NCI-H446 treated with DMSO at 0.1 percent for 48 hours (cell line): ENCODE measurements at places on chromosomes 5 and 9.

GRCh38 chr9:33128570-33128969 lies 38.6 kb downstream of the B4GALT1 start:
- DNase-seq: no peak

DNA sequence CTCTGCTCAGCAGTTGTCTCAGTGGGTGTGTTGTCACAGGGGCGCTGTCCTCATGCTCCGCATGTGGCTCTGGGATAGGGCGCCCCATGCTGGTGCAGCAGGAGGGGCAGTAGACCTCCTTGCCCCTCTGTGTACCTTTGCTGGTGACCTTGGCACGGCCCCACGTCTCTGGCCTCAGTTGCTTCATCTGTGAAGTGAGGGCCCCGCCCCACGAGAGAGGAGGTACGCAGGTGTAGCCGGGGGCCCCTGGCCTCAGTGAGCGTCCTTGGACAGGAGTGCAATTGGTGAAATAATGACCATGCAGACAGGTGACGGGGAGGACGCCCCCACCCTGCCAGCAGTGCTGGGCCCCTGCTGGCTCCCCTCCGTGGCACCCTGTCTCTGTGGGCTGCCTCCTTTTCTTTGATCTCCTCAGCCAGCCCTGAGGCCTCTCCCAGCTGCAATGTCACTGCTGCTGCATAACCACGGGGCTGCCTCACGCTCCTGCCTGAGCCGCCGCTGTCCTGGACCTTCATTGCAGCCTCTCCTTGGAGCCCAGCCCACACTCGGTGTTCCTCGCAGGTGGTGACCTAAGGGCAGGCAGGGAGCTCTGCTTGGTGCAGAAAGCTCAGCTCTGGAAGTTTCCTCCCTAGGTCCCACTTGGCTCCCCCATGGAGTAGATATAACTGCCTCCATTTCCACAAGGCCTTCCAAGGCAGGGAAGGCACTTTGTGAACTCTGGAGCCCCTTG lies 57.3 kb downstream of the PHF2 start:
- no peak for DNase-seq

DNA sequence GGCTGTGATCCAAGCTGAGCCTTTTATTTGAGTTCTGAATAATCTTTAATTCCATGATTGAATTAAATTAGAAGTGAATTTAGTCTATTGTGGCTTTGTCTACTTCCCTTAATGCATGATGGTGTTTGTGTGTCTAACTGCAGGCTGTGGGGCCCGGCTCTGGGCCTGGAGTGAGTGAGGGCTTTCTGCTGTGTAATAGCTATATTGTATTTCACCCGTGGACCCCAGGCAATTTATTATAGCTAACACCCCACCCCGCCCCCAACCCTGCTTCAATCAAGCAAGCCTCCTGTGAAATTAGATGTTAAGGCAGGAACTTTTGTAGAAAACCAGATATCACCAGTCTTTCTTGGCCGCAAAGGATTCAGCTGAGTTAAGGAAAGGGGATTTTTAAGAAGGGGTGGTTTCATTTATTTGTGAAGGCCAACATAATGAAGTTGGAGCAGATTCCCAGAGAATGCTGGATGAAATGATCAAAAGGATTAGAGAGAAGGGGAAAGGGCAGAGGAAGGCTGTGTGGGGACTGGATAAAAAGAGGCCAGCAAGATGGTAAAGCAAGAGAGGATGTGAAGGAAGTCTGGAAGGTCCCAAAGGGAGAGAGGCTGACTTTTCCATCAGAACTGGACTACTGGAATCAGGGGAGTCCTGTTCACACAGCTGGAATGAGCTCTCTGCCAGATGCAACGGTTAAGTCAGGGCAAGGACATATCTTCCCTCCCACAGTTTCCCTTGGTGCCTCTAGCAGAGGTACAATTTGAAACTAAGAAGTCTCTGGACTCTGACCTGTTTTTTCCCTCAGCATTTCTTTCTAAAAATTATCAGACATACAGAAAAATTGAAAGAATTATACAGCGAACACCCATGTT lies 125.3 kb upstream of the SAP30L start:
- DNase-seq: no peak

GRCh38 chr9:122988920-122989621 lies 44.4 kb upstream of the GPR21 start:
- no peak for DNase-seq

GRCh38 chr9:134442085-134442474 lies 115.8 kb downstream of the RXRA start:
- no peak for DNase-seq

GRCh38 chr5:39717176-39717897 lies 292.6 kb upstream of the DAB2 start:
- no peak for DNase-seq

DNA sequence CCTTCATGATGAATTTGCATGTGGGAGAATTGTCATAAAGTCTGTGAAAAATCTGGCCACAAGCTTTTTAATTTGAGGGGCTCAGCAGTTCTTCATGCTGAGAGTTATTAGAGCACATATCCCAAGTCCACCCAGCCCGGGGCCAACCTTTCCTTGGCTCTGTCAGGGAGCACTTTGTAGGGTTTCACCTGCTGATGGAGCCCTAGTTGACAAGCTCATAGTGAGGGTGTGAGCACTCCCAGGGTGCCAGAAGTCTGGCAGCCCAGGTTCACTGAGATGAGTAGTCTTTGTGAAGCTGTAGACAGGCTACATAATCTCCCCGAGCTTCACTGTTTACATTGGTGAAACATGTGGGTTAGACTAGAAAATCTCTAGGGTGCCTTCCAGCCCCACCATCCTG lies 97.2 kb upstream of the NREP start:
- DNase-seq: no peak

- DNase-seq: no peak
Measured at GRCh38 chr9:125820100-125820804, 73.1 kb downstream of the PBX3 start.

DNA sequence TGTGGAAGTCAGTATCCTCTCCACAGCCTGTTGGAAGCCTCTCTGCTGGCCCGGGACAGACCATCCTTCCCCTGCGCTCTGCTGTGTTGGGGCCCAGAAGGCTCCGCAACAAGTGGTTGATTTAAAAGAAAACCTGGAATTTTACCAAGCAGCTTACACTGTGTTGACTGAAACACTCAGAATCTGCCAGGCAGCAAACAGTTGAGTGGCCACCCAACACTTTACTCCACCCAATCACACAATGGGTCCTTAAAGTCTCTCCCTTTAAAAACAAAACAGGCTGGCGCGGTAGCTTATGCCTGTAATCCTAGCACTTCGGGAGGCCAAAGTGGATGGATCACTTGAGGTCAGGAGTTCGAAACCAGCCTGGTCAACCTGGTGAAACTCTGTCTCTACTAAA lies 28.0 kb upstream of the DMRT3 start:
- no peak for DNase-seq

DNA sequence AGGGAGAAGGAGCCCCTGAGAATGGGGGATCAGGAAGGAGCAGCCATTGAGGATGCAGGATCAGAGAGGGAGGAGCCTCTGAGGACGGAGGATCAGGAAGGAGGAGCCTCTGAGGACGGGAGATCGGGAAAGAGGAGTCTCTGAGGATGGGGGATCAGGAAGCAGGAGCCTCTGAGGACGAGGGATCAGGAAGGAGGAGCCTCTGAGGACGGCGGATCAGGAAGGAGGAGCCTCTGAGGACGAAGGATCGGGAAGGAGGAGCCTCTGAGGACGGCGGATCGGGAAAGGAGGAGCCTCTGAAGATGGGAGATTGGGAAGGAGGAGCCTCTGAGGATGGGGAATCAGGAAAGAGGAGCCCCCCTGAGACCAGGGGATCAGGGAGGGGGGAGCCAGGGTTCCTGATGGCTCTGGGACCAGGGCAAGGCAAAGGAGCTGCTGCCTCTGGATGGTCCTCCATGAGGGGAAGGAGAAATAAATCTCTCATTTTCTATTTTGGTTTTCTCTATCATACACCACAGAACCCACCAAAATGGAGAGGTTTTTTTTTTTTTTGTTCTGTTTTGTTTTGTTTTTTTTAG lies 22.6 kb upstream of the SARDH start:
- no peak for DNase-seq

- no peak for DNase-seq
Measured at GRCh38 chr9:105248691-105249090, 4.2 kb downstream of the SLC44A1 start.
